ENCODE measurements at places on chromosomes 6 and 20.
A peak's percentile ranks its signal among the peaks of the same experiment; 100 is the strongest.

GRCh38 chr20:59994697-59995122, 36.5 kb downstream of the CDH26 start:
- DNase-seq = no peak

DNA sequence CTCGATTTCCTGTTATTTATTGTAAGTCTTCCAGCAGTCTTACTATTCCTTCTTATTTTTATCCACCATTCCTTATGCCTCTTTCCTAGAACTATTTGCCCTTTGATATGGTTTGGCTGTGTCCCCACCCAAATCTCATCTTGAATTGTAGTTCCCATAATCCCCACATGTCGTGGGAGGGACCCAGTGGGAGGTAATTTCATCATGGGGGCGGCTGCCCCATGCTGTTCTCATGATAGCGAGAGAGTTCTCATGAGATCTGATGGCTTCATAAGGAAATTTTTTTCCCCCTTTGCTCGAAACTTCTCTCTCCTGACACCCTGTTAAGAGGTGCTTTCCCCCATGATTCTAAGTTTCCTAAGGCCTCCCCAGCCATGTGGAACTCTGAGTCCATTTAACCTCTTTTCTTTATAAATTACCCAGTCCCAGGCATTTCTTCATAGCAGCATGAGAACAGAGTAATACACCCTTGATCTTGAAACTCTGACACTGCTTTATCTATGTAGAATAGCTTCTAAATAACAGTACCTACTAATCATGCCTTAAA, 48.8 kb downstream of the PLN start:
- no peak for DNase-seq

DNA sequence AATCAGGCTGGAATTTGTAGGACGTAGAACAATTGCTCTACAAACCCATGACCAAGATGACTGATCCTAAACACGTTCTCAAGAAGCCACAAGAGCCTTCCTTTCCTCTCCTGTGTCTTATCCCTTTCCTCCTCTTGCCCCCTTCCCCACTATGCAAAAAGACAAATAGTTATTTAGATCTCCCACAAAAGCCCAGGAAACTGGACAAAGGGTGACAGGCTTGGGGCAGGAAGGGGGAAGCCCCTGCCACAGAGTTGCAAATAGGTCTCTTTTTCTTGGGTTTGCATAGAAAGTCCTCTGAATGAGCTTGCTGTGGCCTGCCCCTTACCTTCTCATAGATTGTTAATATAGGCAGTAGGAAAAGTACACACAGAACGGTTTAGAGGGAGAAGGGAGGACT, 377.1 kb upstream of the BTBD3 start:
- DNase-seq = no peak

DNA sequence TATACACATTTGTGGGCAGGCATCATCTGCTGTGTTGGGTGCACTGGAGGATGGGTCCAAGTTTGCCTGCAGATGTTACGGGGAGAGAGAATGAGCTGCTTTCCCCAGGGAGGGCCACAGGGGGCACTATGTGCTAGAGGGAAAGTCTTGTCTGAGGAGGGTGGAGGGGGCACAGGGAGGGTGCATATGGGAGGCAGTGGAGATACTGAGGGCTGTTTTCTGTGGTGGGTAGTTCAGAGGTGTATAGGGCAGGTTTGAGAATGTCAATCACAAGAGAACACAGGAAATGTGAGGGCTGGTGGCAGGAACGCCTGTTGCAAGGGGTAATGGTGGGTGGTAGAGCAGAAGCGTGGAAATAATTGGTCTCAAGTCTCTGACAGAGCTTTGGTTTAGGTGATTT, 7.7 kb upstream of the PTPRA start:
- peak; percentile 25 for DNase-seq

DNA sequence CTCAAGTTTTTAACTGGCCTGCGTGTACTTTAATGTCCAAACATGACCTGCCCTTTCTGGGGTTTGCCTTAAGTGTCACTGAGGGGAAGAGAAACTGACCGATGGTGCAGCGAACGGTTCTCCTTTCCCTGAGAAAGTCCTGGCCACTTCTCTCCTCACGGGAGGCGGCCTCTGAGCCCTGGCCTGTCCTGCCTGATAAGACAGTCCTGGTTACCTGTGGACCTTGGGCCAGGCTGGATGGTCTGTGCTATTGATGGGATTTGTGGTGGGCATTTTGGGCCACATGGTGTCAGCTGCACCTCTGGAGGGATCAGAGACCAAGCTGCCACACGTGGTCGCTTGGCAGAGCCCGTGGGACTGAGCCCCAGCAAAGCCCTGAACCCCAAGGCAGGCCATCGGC, 11.6 kb upstream of the NTSR1 start:
- no peak for DNase-seq

GRCh38 chr6:52598123-52598823, 21.4 kb upstream of the TRAM2 start:
- peak; percentile 40 for DNase-seq

- no peak for DNase-seq
Measured at GRCh38 chr6:34992376-34992775, 103.3 kb downstream of the ANKS1A start.

GRCh38 chr6:14816116-14816859, 429.6 kb upstream of the JARID2 start:
- DNase-seq = no peak

DNA sequence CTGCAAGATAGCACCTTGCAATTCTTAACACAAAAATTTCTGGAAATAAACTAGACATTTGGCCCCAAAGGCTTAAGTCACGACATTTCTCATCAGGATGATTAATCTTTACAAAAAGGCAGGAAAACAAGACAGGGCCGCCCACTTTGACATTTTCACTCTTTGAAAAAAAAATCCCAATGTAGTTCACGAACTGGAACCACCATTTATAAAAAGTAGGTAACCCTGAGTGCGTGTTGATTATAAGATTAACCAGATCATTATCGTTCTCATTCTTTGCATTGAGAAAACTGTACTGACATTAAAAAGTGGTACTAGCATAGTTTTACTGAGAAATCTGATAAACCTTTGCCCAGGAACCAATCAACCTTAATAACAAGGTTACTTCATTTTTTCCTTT, 108.8 kb downstream of the HUS1B start:
- DNase-seq = peak; percentile 41

GRCh38 chr20:58740356-58741308, 48.0 kb downstream of the NPEPL1 start:
- DNase-seq = no peak
